ENCODE measurements at places on chromosomes 2 and 18. TPM values are rescaled to one million over a fixed set of nuclear protein-coding genes. Genes with fewer than 3 reads are reported as not detected.
A peak's percentile ranks its signal among the peaks of the same experiment; 100 is the strongest.

The UGT1A8 gene
- total RNA-seq, result not detected

The SLC14A1 gene
- 86.2 TPM for total RNA-seq

GRCh38 chr2:152716805-152717227 lies 445 bp downstream of the PRPF40A start:
- no peaks in the 10 kb centered on the region for H3K27me3 ChIP-seq
- no peaks in the 10 kb centered on the region for H3K36me3 ChIP-seq
- H3K4me3 ChIP-seq, result peak overlapping the region; percentile 83

DNA sequence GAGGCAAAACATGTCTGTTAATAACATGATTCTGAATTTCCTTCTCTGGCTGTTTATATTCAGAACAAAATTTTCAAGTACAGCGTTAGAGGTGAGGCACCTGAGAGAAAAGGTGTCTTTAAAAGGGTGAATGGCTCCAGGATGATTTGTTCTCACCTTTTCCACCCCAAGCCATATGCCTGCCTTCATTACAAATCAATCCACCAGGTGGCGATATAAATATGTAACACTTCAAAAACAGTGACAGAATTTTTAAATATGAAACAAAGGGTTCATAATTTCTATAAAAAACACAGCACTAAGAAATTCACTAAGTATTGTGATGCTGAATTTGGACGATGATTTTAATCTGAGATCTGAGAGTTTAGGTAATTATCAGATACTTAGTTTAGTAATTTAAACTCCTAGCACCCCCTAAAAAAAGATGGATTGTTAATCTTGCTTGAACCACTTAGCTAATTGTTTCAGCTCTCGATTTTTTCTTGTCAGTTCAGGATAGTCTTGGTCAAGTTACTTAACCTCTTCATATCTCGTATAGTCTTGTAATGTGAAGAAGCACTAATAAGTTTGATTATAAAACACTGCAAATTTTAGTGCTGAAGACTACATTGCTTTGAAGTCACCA lies 528.8 kb downstream of the CPS1 start:
- H3K4me3 ChIP-seq, result no peak overlapping the region
- no peaks in the 10 kb centered on the region for H3K36me3 ChIP-seq
- no peak for DNase-seq

- no peak overlapping the region for H3K27ac ChIP-seq
- H3K27me3 ChIP-seq, result no peaks in the 10 kb centered on the region
- no peak overlapping the region for H3K4me3 ChIP-seq
- no peak for DNase-seq
- H3K4me1 ChIP-seq, result peaks cover 22% of the 10 kb centered on the region
- no peaks in the 10 kb centered on the region for H3K36me3 ChIP-seq
These were observed 17.6 kb downstream of the ACSL3 start for GRCh38 chr2:222878301-222878876.

DNA sequence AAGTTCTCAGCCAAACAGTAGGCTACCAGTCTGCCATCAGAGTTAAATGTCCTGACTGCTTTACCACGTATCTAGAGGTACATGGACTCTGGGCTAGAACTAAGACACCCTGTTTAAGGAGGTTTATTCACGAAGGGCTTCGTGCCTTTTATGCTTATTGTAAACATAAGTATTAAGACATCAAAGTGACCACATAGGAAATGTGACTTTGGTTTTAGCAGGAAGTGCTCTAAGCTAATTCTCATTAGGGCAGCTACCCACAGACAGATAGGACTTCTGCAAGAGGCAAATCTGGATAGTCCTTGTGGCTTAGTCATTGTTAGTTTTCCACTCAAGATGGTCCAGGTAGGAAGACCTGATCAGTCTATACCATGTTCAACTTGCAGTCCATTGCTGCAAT lies 233.3 kb upstream of the MGAT5 start:
- no peak for DNase-seq
- H3K36me3 ChIP-seq, result no peaks in the 10 kb centered on the region
- H3K27ac ChIP-seq, result no peak overlapping the region
- H3K4me1 ChIP-seq, result no peaks in the 10 kb centered on the region
- H3K4me3 ChIP-seq, result no peak overlapping the region

GRCh38 chr2:24618144-24618543 lies 127.1 kb downstream of the NCOA1 start:
- H3K4me1 ChIP-seq, result no peaks in the 10 kb centered on the region
- H3K27ac ChIP-seq, result no peak overlapping the region
- H3K4me3 ChIP-seq, result no peak overlapping the region
- DNase-seq, result no peak

All from thoracic aorta (tissue), 2 donors.